H1 (cell line): ENCODE measurements at places on chromosomes 1 and 21.
A peak's percentile ranks its signal among the peaks of the same experiment; 100 is the strongest.

- H3K27ac ChIP-seq, result no peak overlapping the region
- no peak for DNase-seq
- no peak overlapping the region for H3K4me3 ChIP-seq
- no peaks in the 10 kb centered on the region for H3K27me3 ChIP-seq
- no peaks in the 10 kb centered on the region; the same call in 1 of the 2 replicates for H3K36me3 ChIP-seq
Observed at GRCh38 chr1:58201492-58202106, 344.9 kb downstream of the OMA1 start.

DNA sequence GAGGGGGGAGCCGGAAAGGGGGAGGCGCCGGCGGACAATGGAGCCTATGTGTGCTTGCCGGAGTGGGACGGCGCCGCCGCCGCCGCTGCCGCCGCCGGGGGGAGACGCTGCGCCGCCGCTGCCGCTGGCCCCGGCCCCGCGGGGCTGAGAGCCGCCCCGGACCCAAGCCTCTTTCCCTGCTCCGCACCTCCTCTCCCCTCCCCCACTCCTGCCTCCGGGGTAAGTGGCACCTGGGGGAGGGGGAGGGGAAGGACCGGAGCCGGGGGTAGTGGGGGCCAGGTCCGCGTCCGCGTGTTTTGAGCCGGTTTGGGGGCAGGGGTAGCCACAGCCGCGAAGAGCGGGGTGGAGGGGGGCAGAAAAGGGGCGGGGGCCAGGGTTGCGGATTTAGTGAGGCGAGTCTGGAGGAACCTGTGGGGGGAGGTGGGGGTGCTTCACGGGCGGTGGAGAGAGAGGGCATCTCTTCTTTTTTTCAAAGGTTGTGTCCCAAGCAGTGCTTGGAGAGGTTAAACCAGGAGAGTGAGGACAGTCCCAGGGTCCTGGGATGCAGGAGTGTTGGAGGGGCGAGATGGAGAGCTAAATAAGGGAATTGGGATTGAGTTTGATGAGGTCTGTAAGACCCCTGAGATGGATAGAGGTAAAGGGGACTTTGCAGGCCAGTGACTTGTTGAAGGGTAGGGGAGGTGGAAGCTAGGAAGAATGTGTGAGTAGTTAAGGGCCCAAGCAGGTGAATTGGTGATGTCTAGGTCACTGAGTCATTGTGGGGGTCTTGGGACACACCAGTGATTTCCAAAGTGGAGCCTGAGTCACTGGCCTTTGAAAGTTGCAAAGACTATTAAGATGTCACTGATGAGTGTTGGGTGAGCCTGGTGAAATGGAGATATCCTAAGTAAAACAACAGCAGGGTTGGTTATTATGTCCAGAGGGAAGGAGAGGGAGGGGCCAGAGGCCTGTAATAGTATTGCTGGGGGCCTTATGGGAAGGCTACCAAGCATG lies 59.1 kb downstream of the BCL9 start:
- no peaks in the 10 kb centered on the region for H3K36me3 ChIP-seq
- H3K4me1 ChIP-seq, result peaks cover 4% of the 10 kb centered on the region
- H3K27ac ChIP-seq, result peak overlapping the region; percentile 17; the same call in 1 of the 2 replicates

DNA sequence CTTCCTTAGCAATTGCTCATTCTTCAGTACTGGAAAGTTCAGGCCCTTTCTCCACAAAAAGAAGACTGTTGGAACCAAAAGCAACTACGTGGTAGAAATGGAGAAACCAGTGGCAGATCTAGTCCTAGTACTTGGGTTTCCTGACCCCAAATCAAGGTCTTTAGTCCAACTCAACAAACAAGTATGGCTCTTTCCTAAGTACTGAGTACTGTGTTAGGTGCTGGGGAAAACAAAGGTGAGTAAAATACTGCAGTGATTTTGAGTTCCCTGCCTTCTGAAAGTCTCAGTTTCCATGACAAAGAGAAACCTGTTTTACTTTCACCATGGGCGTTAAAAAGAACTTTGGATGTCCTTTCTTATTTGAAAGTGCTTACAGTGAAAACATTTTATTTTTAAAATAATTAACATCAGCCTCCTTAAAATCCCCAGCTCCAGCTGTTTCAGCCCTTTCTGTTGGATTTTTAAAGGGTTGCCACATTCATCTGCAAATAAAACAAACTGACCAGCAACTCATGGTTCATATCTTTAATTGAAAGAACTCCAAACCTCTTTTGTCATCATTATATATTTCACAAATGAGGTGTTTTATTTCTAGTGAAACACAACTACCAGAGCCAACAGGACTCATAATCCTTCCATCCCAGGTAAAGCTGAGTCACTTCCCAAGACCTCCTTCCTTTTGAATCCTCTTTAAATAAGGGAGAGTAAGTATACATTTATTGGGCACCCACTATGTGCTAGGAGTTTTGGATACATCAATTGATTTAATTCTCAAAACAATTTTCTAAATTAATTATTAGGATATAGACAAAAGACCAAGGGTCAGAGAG lies 35.4 kb downstream of the PLPP3 start:
- H3K4me1 ChIP-seq, result peaks cover 30% of the 10 kb centered on the region
- no peaks in the 10 kb centered on the region for H3K27me3 ChIP-seq
- H3K4me3 ChIP-seq, result no peak overlapping the region
- peak overlapping the region; percentile 40; the same call in 1 of the 2 replicates for H3K27ac ChIP-seq
- no peak for DNase-seq

GRCh38 chr1:240998441-240999015 lies 358.5 kb downstream of the RGS7 start:
- H3K4me3 ChIP-seq, result no peak overlapping the region
- H3K27ac ChIP-seq, result no peak overlapping the region
- no peaks in the 10 kb centered on the region for H3K27me3 ChIP-seq
- no peaks in the 10 kb centered on the region for H3K4me1 ChIP-seq

DNA sequence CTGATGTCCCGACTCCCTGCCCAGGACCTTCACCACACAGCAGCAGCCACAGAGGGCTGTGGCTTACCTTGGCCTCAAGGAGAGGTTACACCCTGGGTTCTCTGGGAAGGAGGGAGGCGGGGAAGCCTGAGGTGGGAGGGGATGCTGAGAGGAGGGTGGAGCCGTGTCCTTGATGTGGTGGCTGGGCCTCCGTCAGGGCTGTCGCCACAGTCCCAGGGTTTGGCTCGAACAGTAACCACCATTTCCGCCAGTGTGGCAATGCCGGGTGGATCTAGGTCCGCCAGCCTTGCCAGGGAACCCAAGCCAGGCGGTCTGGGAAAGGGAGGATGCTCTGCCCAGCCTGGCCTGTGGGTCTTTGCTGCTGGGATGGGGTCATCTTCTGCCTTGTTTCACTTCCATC lies 18.4 kb upstream of the CDCA8 start:
- no peaks in the 10 kb centered on the region for H3K36me3 ChIP-seq
- no peak overlapping the region for H3K27ac ChIP-seq
- peaks cover 2% of the 10 kb centered on the region for H3K4me1 ChIP-seq
- no peak for DNase-seq

DNA sequence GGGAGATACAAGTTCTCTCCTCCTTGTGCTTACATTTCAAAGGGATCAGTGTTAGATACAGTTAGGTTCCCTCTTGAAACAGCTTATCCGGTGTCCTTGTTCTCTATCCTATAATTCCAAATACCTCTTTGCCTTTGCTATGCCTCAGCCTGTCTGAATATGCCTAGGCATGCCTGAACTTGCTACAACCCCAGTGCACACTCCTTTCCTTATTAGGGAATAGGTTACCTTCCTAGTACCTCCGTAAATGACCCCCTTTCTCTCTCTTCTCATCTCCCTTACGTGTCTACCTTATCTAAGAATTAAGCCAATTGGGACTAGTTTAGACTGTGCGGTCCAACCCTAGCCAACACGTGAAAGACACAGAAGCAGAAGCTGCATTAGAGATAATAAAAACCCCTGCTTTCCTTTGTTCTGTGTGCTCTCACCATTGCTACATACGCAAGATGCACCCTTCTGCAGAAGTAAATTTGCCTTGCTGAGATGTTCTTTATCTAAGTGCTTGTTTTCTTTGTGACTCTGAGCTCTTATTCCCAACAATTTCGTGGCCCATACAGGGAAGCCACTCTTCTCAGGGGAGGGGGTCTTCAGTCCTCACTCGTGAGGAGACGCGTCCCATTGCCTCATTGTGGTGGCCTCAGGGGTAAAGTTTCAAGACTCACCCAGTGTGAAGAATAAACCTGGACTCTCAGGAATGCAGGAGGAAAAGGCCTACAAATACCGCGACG lies 802.1 kb downstream of the PLA2G4A start:
- peaks cover 14% of the 10 kb centered on the region for H3K4me1 ChIP-seq
- no peak for DNase-seq
- no peak overlapping the region for H3K4me3 ChIP-seq

DNA sequence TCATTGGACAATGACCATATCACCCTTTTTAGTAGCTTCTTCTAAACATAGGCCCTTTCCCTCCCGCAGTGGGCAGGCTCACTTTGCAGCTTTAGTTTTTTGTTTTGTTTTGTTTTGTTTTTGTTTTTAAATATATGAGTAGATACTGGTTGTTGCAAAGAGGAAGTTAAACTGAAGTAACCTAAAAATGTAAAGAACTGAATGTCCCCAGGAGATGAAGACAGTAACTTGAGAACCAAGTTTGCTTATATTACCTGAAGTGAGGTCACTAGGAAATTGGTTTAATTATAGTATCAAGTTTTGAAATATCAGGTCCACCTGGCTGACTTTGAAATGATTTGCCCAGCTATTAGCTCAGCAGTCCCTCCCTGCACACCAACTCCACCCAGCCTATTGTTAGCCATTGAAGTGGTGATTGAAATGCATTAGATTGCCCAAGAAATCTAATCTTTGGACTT lies 18.2 kb downstream of the SMAP2 start:
- no peak overlapping the region for H3K27ac ChIP-seq
- H3K36me3 ChIP-seq, result no peaks in the 10 kb centered on the region
- no peak for DNase-seq
- no peaks in the 10 kb centered on the region for H3K27me3 ChIP-seq
- no peak overlapping the region for H3K4me3 ChIP-seq
- no peaks in the 10 kb centered on the region for H3K4me1 ChIP-seq

DNA sequence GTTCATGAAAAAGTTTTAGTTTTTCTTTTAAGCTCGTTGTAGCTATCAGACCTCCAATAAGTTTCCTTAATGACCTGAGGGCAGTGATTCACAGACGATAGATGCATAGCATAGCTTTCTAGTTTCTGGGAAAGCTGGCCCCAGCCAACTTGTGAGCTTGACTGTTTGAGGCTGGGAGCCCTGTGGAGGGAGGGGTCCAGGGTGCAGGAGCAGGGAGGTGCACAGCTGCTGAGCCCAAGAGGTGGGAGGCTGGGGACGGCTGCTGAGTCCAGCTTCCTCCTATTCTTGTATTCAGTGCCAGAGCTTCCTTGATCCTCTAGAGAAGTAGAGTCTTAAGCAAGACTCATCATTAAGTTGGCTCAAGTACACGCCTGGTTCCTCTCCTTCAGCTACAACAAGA lies 11.0 kb upstream of the AVPR1B start:
- H3K27me3 ChIP-seq, result no peaks in the 10 kb centered on the region
- no peaks in the 10 kb centered on the region for H3K36me3 ChIP-seq
- no peak for DNase-seq
- H3K4me3 ChIP-seq, result no peak overlapping the region
- no peaks in the 10 kb centered on the region for H3K4me1 ChIP-seq

DNA sequence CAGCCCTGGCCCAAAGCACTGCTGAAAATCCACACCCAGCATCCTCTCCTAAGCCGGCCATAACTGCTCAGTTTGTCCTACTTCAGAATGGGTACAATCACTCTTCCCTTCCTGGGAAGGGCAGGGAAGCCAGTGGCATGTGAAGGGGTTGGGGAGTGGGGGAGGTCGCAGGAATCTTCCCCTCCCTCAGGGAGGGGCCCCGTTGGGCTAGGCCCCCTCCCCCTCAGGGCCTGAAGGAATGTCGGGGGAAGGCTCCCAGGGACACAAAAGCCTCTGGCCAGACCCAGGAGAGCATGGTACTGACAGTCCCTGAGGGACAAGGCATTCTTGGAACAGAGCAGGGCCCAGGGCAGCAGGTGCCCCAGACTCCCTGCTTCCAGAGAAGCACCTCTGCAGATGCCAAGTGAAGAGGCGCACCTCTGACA lies 1.2 kb downstream of the ELOVL1 start:
- H3K36me3 ChIP-seq, result peaks cover 10% of the 10 kb centered on the region
- H3K4me3 ChIP-seq, result peak overlapping the region; percentile 33
- DNase-seq, result no peak
- no peak overlapping the region for H3K27ac ChIP-seq

GRCh38 chr1:108758796-108759195 lies 12.3 kb downstream of the STXBP3 start:
- no peaks in the 10 kb centered on the region for H3K4me1 ChIP-seq
- H3K27me3 ChIP-seq, result no peaks in the 10 kb centered on the region
- peaks cover 50% of the 10 kb centered on the region for H3K36me3 ChIP-seq
- DNase-seq, result no peak

- H3K4me3 ChIP-seq, result no peak overlapping the region
- H3K36me3 ChIP-seq, result no peaks in the 10 kb centered on the region
- H3K27ac ChIP-seq, result no peak overlapping the region
- H3K4me1 ChIP-seq, result peaks cover 4% of the 10 kb centered on the region; the same call in 1 of the 2 replicates
- DNase-seq, result no peak
Observed at GRCh38 chr21:34892209-34892608, 156.9 kb downstream of the RUNX1 start.

GRCh38 chr1:3577711-3578432 lies 33.4 kb downstream of the MEGF6 start:
- H3K36me3 ChIP-seq, result no peaks in the 10 kb centered on the region
- H3K27me3 ChIP-seq, result no peaks in the 10 kb centered on the region
- no peak overlapping the region for H3K4me3 ChIP-seq
- no peak overlapping the region for H3K27ac ChIP-seq
- no peaks in the 10 kb centered on the region for H3K4me1 ChIP-seq

GRCh38 chr1:230788561-230789275 lies 41.5 kb downstream of the CAPN9 start:
- peaks cover 1% of the 10 kb centered on the region; the same call in 1 of the 2 replicates for H3K4me1 ChIP-seq
- no peak overlapping the region for H3K4me3 ChIP-seq
- no peak overlapping the region for H3K27ac ChIP-seq

GRCh38 chr1:92944901-92945747 lies 16.1 kb downstream of the DIPK1A start:
- no peaks in the 10 kb centered on the region for H3K27me3 ChIP-seq
- H3K27ac ChIP-seq, result no peak overlapping the region
- H3K4me3 ChIP-seq, result no peak overlapping the region
- no peaks in the 10 kb centered on the region for H3K4me1 ChIP-seq
- no peak for DNase-seq

- peaks cover 16% of the 10 kb centered on the region for H3K36me3 ChIP-seq
- H3K27me3 ChIP-seq, result no peaks in the 10 kb centered on the region
- H3K4me3 ChIP-seq, result no peak overlapping the region
- peaks cover 11% of the 10 kb centered on the region for H3K4me1 ChIP-seq
- DNase-seq, result no peak
- H3K27ac ChIP-seq, result no peak overlapping the region
Observed at GRCh38 chr1:109279615-109280278, 3.2 kb downstream of the PSRC1 start.

DNA sequence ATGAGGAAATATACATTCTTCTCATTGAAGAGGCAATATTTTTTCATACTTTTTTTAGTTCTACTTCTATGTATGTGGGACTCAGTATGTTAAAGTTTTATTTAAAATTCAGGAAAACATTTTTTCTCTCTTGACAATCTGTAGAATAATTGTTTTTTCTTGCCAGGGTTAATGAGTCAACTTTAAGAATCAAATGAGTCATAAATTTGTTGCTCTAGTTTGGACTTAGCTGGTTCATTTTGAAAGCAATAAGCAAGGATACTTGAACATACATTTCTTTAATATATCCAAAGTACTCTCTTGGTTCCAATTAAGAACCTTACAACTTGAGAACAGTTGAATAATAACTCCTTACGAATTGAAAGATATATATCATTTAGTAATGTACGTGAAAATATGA lies 1145.3 kb upstream of the B3GALT2 start:
- DNase-seq, result no peak
- no peaks in the 10 kb centered on the region for H3K27me3 ChIP-seq
- H3K27ac ChIP-seq, result no peak overlapping the region
- no peaks in the 10 kb centered on the region for H3K4me1 ChIP-seq
- no peak overlapping the region for H3K4me3 ChIP-seq
